Heart left ventricle (tissue), 16 donors: ENCODE measurements at places on chromosomes 3 and 15. TPM values are rescaled to one million over a fixed set of nuclear protein-coding genes. Genes with fewer than 3 reads are reported as not detected.

DNA sequence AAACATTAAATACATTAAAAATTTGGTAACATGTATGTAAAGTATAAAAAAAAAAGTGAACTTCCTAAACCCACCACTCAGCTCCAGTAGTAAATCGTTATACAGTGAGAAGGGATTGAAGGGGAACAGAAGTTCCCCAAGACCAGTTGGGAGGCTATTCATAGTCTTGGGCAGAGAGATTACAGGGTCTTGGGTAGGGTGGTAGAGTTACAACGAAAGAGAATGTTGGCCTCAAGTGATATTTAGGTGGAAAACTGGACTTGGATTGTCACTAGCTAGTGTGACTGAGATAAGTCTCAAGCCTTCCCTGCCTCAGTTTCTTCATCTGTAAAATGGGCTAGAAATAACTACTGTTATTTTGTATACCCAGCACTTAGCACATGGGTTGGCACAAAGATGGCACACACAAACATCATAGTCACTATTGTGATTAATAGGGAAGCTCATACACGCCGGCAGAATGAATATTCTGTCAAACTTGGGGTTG is 431 bp upstream of the YEATS2 start:
- no peak for DNase-seq

- no peak for DNase-seq
Measured at GRCh38 chr15:45891766-45892165, 256.9 kb downstream of the SQOR start.

DNA sequence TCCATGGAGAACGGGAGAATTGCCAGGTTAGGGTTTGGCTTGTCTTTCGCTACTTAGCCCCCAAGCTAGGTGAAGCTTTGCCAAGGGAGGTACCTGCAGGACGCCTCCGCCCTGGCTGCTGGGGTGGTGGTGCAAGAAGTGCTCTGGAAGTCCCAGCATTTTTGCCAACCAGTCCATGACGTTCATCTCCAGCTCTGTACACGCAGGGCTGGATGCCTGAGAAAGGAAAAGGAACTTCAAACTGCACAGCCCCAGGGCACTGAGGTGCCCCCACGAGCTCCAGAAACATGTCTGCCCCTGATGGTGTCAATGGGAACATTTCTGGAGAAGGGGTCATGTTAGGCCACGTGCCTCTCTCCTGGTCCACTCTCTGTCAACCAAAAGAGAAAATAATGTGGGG is 8.2 kb downstream of the HDC start:
- DNase-seq, result no peak

DNA sequence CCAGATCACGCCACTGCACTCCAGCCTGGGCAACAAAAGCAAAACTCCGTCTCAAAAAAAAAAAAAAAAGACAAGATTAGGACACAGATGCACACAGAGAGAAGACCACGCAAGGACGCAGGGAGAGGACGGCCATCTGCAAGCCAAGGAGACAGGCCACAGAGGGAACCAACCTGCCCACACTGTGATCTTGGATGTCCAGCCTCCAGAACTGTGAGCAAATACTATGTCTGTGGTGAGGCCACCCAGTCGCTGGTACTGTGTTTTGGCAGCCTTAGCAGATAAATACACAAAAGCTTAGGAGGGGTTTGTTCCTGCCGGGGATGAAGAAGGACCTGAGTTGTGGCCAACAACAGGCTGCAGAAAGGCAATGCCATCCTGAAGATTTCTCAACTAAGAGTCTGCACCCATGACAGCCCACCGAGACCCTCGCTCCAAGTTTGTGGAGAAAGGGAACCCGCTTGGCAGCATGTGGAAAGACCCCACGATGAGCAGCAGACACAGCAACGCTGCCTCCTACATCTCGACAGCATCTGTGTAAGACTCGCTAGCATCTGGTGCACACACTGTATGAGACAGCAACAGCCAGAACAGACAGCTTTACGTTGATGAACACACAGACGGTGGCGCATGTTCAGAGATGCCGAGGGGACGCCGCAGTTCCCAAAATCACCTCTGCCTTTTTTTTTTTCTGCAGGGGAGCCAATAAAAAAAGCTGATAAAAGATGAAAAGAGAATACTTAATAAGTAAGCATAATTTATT is 13.7 kb downstream of the CYFIP1 start:
- DNase-seq, result no peak

DNA sequence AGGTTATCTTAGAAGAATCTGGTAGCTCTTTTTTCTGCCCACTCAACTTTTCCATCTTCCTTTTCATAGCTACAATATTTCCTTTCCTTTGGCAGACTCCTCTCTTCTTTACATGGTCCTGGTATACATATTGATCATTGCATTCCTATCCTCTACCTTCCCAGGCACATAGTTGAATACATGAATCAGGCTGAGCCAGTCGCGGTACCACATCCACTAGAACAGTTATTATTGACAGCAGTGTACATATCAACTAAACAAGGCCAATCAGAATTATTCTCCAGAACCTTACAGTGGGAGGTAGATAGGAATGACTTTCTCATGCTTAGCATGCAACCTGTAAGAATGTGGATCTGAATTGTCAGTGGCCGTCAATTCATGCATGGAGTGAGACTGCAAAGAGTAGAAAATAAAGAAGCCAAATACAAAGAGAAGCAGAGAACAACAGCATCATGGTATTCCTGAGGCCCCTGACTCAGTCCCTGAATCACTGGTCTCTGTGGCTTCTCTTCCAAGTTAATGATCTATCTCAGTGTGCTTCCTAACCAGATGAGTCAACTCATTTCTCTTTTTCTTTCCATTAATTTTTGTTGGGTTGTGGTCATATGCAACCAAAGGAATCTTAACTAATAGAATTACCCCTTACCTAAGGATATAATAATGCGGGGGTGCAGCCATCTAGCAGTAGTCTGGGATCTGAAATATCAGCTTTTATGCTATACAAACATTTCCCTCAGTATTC is 60.9 kb upstream of the DCBLD2 start:
- no peak for DNase-seq

- no peak for DNase-seq
Measured at GRCh38 chr3:185079625-185080024, 73.2 kb downstream of the C3orf70 start.

DNA sequence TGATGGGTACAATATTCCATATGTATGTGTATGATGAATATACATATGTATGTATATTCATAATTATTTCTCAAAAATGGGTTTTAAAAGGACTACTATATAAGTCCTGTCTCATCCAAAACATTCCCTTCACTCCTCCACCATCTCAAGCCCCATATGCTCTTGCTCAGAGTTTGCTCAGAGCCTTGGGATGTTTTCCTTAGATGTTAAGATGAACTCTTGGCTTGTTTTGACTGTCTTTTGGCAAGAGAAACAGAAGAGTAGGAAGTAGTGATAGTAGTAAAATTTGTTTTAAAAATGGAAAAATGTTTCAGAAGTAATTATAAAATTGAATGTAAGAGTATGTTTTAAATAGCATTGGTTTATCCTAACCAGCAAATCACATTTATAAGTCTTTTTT is 6.2 kb upstream of the EPHA3 start:
- DNase-seq, result no peak

GRCh38 chr3:68504201-68504600 is 428.1 kb downstream of the TAFA4 start:
- no peak for DNase-seq

GRCh38 chr3:186049001-186049400 is 59.9 kb downstream of the ETV5 start:
- DNase-seq, result no peak

GRCh38 chr3:51024765-51025632 is 350.3 kb downstream of the DOCK3 start:
- no peak for DNase-seq

- no peak for DNase-seq
Measured at GRCh38 chr3:100163787-100164186, 49.5 kb upstream of the FILIP1L start.

DNA sequence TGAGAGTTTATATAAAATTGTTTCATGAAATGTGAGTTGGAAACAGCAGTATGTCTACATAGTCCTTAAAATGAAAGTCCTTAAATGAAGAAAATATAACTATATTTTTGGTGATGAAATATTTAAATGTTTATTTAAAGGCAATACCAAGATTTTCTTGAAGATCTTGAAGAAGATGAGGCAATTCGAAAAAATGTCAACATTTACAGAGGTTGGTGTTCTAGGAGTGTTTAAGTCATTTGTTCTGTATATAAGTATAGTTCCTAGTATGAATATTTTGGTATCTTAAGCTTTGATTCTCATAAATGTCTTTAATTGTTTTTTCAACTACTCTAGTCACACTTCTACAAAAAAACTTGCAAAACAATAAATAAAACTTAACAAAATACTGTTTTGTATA is 29.0 kb downstream of the NMD3 start:
- DNase-seq, result no peak

- no peak for DNase-seq
Measured at GRCh38 chr15:66873856-66874255, 171.8 kb downstream of the SMAD6 start.

DNA sequence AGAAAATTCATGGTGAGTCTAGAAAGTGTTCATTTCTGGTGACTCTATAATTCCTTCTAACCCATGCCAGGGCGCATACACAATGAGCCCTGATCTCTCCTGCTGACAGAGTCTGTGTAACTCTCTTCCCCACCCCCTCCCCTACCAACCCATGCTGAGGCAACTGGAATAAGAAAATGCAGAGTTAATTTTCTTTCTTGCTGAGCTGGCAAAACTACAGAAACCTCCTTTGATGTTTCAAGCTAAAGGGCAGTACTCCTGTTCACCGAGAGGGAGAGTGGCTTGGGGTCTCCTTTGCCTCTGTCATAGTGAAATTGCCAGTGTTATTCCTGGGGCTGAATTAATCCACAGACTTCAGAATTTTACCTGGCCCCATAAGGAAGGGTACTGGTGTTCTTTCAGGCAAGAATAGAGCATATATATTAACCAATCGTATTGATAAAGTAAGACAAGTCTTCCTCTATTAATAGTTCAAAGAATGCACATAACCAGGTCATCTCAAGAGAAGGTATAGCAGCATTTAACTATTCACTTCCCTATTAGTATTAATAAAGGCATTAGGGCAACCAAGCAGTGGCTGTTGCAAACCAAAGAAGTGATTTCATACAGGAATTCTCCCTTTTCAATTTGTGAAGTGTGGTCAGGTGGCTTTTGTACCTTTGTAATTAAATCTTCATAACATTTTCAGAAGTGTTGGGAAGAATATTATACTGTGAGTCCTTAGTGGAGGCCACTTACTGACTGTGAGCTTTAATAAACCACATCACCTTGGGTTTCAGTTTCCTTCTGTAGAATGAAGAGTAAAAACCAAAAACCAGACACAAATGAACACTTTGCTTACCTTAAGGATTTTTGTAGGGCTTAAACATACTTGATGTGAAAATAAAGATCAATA is 4.1 kb downstream of the GAP43 start:
- DNase-seq, result no peak

DNA sequence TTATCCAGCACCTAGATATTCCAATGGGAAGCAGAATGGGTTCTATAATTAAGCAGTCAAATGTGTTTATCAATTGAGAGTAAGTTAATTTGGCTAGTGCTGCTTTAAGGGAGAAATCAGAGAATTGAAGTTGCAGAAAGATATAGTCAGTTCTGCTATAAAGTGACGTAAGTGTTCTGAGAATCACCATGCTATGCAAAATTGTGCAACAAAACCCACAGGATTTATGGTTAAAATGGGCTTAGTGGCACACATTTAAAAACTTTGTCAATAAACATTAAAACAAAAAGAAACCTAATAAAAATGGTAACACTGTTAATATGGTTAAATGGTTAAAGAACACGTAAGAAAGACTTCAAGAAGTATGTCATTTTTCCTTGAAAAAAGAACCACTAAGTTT is 74.5 kb downstream of the TMEM108 start:
- DNase-seq, result no peak

DNA sequence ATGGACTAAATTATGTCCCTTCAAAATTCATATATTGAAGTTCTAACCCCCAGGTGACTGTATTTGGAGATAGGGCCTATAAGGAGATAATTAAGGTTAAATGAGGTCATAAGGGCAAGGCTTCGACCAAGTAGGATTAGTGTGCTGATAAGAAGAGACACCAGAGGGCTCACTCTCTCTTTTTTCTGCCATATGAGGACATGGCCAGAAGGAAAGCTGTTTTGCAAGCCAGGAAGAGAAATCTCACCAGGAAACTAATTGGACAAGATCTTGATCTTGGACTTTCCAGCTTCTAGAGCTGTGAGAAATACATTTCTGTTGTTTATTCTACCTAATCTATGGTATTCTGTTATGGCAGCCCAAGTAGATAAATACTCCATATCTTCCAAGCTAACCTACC is 503.6 kb upstream of the NAALADL2 start:
- no peak for DNase-seq

- no peak for DNase-seq
Measured at GRCh38 chr3:152499791-152500385, 231.2 kb downstream of the MBNL1 start.

DNA sequence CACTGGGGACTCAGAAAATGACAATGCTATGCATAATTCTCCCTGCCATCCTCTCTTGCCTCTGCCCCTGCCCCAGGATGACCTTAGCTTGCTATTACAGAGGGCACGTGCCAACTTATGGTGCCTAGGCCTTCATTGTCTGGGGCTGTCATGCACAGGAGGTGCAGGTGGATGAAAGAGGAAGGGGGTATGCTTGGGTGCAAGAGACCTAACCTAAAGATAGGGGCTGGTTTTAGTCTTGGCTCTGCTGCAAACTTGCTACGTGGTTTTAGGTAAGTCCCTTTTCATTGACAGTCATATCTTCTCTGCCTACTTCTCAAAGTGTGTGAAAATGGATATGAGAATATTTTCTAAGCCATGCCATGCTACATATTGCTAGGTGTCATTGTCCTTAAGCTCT is 161.3 kb downstream of the EPHB1 start:
- no peak for DNase-seq

- no peak for DNase-seq
Measured at GRCh38 chr3:9831253-9831652, 12.6 kb downstream of the RPUSD3 start.

DNA sequence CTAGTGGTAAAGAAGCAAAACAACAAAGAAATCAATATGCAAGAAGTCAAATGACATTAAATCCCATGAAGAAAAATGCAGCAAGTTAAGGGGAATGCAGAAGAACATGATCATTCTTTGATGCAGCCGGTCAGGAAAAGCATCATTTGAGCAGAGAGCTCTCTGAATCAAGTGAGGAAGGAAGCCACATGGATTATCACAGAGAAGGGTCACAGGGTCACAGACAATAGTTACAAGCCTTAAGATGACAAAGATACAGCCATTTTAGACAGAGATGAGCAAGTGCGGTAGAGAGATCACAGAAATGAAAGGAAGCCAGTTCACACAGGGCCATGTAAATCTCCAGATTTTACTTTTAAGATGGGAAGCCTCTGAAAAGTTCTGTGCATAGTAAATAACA is 43.9 kb downstream of the UBE3A start:
- DNase-seq, result no peak

Gene PLSCR2
- polyA plus RNA-seq, result not detected

Gene TGM4
- not detected for polyA plus RNA-seq

Gene SLC35A5
- polyA plus RNA-seq, result 14.3 TPM

Gene SLC51A
- 0.72 TPM for polyA plus RNA-seq

Gene KCNH8
- polyA plus RNA-seq, result not detected

Gene KIF7
- 3.0 TPM for polyA plus RNA-seq

Gene PDZRN3
- polyA plus RNA-seq, result 30.2 TPM

Gene CELF6
- polyA plus RNA-seq, result 1.4 TPM

Gene KNG1
- polyA plus RNA-seq, result not detected

Gene XCR1
- 0.03 TPM for polyA plus RNA-seq

Gene GOLGA8J
- polyA plus RNA-seq, result not detected
